ENCODE measurements at places on chromosomes 4 and X. TPM values are rescaled to one million over a fixed set of nuclear protein-coding genes. Genes with fewer than 3 reads are reported as not detected.
A peak's percentile ranks its signal among the peaks of the same experiment; 100 is the strongest.

DNA sequence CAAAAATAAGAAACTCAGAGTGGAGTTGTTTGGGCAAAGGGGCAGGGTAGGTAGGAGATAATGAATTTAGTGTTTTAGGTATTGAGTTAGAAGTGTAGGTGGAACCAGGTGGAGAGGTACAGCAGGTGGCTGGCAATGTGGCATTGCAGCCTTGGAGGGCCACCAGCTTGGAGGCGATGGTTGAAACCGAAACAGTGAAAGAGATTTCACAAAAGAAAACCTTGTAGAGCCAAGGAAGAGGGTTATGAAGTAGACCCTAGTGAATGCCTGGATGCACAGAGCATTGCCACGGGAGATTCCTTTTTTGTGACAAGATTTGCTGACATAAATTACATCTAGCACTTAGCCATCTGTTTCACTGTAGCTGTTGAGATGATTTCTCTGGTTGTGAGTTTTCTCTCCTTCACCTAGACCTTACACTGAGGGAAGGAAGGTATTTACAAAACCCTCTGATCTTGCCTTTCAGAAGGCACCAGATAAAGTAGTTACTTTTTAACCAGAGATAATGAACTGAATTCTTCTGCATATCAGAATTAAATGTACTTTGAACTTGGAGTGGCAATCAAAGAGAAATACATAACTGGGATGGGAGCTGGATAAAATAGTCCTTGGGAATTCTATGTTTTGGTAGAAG is 104.1 kb upstream of the CASK start:
- peak; percentile 1 for DNase-seq

DNA sequence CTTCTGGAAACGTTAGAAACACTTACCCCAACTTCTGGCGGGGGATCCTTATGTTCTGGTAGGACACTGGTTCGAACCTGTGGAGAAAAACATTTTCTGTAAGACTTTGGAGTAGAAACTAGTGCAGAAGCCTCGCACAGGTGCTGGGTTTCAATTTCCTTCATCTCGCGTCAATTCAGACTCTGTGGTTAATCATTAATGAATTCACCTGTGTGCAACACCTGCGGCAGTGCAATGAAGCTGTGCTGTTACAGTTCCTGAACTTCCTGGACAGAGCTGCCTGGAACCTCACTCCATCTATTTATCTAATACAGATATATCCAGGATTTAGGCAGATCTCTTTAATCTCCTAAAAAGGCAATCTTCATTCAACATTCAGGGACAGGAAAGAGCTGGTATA is 531.4 kb downstream of the INPP4B start:
- peak; percentile 77 for DNase-seq

GRCh38 chr4:11367371-11367770 is 61.3 kb downstream of the HS3ST1 start:
- DNase-seq: no peak

Gene CAPN6
- total RNA-seq: not detected

DNA sequence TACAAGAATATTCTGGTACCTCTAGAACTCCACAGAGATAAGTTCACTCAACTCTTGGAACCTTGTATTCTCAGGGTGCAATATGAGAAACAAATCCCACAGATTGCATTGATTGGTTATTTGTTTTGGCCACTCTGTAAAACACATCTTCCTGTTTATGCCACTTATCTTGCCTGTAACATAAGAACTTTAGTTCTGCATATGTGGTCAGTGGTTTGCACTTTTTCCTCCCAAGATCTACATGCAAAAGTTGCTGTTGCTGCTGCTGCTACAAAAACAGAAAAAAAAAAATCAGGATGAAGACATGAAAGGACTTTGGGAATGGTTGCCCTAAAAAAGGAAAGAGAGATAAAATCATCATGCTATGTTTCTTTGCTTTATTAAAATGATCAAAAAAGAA is 9.6 kb downstream of the ODAPH start:
- DNase-seq: no peak

GRCh38 chr4:3213106-3213425 is 35.9 kb upstream of the MSANTD1 start:
- DNase-seq: no peak

DNA sequence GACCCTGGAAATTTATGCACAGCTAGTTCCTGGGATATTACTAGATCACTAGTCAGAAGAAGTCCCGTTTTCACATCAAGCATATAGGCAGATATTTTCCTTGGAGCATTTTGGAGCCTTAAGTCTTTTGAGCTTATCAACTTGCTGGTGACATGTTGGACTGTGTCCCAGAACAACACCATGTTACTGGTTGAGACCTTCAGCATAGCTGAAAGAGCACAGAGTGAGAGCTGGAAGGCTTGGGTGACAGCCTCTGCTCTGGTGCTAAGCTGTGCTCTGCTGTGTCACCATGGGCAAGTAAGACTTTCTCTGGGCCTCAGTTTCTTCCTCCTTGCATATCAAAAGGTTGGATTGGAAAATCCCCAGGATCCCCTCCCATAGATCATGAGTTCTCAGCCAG is 116.6 kb upstream of the FRMPD4 start:
- DNase-seq: no peak

Gene SOX3
- total RNA-seq: not detected

DNA sequence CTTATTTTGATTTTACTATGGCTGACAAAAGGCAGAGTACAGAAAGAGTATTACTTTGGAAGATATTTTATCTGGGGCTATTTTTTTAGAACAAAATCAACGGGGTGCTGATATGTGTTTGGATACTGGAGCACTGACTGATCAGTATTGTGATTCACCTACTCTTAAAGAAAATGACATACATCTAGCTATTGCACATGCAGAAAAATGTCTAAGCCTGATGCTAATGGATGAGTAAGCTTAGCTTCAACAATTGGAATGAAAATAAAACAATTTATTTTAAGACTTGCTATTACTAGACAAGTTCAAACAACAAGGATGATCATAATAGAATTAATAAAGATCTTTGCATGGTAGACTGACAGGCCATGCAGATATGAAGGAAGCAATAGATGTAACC is 262.0 kb downstream of the PPP1R2C start:
- no peak for DNase-seq

DNA sequence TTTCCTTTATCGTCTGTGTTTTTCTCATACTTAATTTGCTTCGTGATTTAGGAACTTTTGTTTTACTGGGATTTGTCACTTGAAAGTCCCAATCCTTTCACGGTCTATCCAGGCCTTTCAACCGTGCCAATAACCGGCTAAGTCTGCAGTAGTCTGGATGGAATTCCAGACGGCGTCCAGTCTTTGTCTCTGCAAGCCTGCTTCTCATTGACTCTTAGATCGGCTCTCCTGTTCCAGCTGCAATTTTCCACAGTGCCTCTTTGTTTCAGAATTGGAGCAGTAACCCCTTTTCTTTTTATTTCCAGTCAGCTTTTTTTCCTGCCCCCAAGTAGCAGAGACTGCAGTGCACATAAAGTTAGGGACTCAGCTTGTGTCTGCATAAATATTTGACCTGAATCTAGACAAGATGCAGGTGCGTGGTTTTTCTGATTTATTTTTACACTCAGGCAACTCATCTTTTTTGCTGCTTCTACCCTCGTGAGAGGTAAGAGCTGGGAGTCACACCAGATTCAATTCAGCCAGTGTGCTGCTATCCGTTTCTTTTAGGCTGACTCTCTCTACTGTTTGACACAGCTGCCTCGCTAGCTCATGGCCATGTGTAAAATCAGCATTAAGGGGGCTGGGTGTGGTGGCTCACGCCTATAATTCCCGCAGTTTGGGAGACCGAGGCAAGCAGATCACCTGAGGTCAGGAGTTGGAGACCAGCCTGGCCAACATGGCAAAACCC is 37.4 kb upstream of the DHRSX start:
- DNase-seq: no peak

Gene EPGN
- total RNA-seq: not detected

Gene CCSER1
- total RNA-seq: 12.3 TPM

Gene PARM1
- total RNA-seq: 1.1 TPM

Gene ARAP2
- total RNA-seq: 10.7 TPM

- no peak for DNase-seq
These were observed 178.7 kb upstream of the RBPJ start for GRCh38 chr4:26141911-26142638.

- no peak for DNase-seq
These were observed 139.5 kb downstream of the SLIT2 start for GRCh38 chr4:20391198-20391597.

- no peak for DNase-seq
These were observed 312.6 kb downstream of the PACRGL start for GRCh38 chr4:21012851-21013331.

- no peak for DNase-seq
These were observed 437.7 kb upstream of the FRG1 start for GRCh38 chr4:189502841-189503435.

Gene UGT2B10
- total RNA-seq: 0.25 TPM

Gene GPAT3
- 8.3 TPM for total RNA-seq

DNA sequence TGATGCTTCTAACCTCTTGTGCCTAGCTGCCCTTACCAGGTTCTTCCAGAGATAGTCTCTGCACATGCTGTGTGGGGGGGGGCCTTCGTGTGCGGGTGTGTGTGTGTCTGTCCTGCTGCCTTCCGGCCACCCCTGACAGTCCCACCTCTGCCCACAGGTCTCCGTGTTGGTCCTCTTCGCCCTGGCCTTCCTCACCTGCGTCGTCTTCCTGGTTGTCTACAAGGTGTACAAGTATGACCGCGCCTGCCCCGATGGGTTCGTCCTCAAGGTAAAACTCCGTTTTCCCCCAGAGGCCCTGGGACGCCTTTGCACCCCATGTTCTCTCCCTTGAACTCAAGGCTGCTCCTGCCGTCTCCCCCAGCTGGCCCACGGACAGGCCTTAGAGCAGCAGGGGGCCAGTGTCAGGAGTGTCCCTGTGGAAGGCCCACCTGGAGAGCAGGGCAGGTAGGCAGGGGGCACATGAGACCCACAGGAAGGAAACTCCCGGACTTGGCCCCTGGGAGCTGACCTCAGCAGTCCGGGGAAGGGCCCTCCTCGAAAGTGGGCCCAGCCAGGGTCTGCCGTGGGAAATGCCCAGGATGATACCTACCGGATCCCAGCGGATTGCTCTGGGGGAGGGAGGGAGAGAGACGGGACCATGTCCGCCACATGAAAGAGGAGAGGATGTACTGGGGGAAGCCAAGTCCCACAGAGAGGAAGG is 22.7 kb downstream of the NSG1 start:
- DNase-seq: no peak

Gene STS
- 2.6 TPM for total RNA-seq

- DNase-seq: peak; percentile 12
These were observed 48.2 kb downstream of the STK26 start for GRCh38 chrX:132071254-132071653.
